ENCODE measurements at places on chromosomes 4 and X. TPM values are rescaled to one million over a fixed set of nuclear protein-coding genes. Genes with fewer than 3 reads are reported as not detected.

Gene ABCE1
- 62.0 TPM for total RNA-seq

Gene PRDX4
- total RNA-seq = 273 TPM

Gene ESX1
- 0.09 TPM for total RNA-seq

Gene NPY5R
- not detected for total RNA-seq

Gene DCAF8L2
- total RNA-seq = not detected

Gene ARMCX2
- 0.06 TPM for total RNA-seq

Gene TEX13B
- not detected for total RNA-seq

Gene METTL14
- total RNA-seq = 12.8 TPM

Gene SYP
- total RNA-seq = 2.9 TPM

Gene ETDA
- total RNA-seq = not detected

Gene RTL3
- total RNA-seq = 0.15 TPM

Gene RHOXF1
- total RNA-seq = not detected

Gene CMC4
- total RNA-seq = 15.8 TPM

Gene SMIM10
- total RNA-seq = 0.11 TPM

Gene FNIP2
- 6.7 TPM for total RNA-seq

Gene RBPJ
- 12.0 TPM for total RNA-seq

Gene SPRY1
- total RNA-seq = 4.8 TPM

Gene SEPTIN6
- 10.8 TPM for total RNA-seq

Gene OSTC
- total RNA-seq = 90.5 TPM

Gene HPGD
- total RNA-seq = 83.9 TPM

All from A549 treated with AZD2906 at 1 μM for 4 hours (cell line).